ENCODE measurements at places on chromosomes 1 and 21.

GRCh38 chr1:236495467-236496112 is 28.2 kb upstream of the LGALS8 start:
- no peak for DNase-seq

DNA sequence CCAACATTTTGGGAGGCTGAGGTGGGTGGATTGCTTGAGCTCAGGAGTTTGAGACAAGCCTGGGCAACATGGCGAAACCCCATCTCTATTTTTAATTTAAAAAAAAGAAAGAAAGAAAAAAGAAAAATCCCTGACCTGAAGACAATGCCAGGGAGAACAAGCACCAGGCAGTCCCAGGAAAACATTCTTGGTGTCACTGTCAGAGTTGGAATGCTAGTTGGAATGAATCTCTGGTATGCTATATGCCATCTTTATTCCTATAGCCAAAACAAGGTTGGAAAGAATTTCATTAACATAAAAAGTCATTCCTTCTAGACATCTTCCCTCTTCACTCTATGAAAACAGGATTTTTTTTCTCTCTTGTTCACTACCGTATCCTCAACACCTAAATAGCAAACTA is 2.8 kb downstream of the DNAJC8 start:
- no peak for DNase-seq

GRCh38 chr21:44742418-44743153 is 31.2 kb upstream of the TSPEAR start:
- DNase-seq: no peak

- no peak for DNase-seq
Measured at GRCh38 chr1:112387807-112388206, 8.2 kb upstream of the CTTNBP2NL start.

GRCh38 chr1:181640956-181641355 is 157.6 kb downstream of the CACNA1E start:
- DNase-seq: no peak

DNA sequence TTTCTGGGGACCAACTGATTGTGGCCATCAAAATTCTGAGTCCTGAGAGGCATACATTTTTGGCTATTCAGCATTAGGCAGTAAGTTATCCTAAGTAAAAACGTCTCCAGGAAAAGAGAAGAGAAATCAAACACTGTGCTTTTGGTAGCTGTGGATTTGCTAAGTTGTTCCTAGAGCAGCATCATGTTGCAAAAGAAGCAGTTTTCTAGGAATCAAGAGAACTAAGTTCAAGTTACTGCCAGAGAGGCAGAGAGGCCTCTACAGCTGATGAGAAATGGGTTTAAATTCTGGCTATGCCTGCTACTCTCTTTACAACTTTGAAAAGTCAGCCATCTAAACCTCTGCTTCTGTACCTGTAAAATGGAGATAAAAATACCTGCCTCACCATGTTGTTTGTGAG is 22.8 kb downstream of the RD3 start:
- no peak for DNase-seq

GRCh38 chr1:176183618-176184017 is 23.5 kb downstream of the COP1 start:
- no peak for DNase-seq

- no peak for DNase-seq
Measured at GRCh38 chr1:66557157-66557556, 23.2 kb downstream of the SGIP1 start.

DNA sequence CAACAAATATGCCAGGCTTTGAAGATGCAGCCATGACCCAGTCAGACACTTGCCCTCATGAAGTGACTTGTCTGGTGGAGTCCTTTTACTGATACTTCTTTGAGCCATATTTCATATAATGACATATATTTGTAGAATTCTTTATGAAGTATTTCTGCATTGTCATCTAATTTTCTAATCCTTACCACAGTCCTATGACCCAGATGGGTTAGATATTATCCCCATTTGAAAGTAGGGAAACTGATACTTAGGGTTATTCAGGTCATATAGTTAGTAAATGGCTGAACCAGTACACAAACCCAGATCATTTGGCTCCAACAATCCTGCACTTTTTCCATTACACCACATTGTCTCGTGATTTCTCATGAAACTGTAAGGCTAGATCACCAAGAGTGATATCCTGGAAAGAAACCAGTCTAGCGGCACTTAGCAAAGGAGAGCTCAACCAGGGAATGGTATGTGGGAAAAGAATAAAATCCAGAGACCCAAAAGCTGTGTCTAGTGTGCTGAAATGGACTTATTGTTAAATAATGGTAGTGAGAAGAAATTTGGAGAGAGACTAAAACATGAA is 49.6 kb downstream of the ZFYVE9 start:
- DNase-seq: no peak

- DNase-seq: no peak
Measured at GRCh38 chr1:53388963-53389362, 61.1 kb upstream of the LRP8 start.

GRCh38 chr1:84428235-84428634 is 30.0 kb downstream of the DNASE2B start:
- DNase-seq: no peak

- DNase-seq: no peak
Measured at GRCh38 chr1:4756851-4757580, 102.6 kb downstream of the AJAP1 start.

- DNase-seq: no peak
Measured at GRCh38 chr1:103783944-103784377, 34.3 kb downstream of the AMY1C start.

DNA sequence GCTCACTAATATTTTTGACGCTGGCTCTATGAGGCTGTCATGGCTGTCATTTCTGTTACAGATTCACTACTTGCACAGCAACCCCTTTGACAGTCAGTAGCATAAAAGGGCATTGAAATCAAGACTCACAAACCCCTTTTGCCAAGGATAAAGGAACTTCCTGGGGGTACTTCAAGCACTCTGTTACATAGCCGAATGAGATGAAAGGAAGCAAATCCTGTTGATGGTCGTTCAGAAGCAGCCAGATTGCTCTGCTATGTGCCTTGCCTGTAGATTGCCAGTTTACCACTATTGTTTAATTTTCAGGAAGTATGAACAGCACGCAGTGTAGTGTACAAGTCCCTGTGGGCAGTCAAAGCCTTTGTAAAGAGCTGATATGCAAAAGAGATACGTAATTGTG is 296.2 kb downstream of the LRRIQ3 start:
- no peak for DNase-seq

GRCh38 chr1:89553157-89553556 is 28.5 kb downstream of the LRRC8B start:
- no peak for DNase-seq

- no peak for DNase-seq
Measured at GRCh38 chr1:224368409-224368808, 11.7 kb downstream of the CNIH4 start.

DNA sequence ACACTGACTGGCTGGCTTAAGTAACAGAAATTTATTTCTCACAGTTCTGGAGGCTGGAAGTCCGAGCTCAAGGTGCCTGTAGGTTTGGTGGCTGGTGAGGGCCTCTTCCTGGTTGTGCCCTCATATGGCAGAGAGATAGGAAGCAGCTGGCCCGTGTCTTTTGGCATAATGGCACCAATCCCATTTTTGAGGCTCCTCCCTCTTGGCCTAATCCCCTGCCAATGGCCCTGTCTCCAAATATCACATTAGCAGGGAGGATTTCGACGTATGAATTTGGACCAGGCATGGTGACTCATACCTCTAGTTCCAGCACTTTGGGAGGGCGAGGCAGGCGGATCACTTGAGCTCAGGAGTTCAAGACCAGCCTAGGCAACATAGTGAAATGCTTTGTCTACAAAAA is 37.4 kb downstream of the AGPAT3 start:
- no peak for DNase-seq

DNA sequence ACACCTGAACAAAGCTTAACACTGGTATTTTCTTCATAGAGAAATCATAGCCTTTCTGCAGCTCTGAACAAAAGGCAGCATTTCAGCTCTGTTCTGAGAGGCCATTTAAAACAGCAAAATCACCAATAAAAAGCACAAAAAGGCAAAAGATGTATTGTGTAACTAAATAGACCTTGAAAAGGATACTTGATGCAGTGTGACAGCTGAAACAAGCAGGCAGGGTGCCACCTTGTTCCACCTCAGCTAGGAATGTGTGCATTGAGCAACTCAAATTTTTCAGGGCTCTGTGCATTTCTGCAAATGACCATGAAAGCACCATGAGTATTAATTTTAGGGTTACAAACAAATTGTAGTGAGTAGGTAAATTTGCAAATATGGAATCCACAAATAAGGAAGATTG is 65.8 kb downstream of the RHOU start:
- DNase-seq: no peak

DNA sequence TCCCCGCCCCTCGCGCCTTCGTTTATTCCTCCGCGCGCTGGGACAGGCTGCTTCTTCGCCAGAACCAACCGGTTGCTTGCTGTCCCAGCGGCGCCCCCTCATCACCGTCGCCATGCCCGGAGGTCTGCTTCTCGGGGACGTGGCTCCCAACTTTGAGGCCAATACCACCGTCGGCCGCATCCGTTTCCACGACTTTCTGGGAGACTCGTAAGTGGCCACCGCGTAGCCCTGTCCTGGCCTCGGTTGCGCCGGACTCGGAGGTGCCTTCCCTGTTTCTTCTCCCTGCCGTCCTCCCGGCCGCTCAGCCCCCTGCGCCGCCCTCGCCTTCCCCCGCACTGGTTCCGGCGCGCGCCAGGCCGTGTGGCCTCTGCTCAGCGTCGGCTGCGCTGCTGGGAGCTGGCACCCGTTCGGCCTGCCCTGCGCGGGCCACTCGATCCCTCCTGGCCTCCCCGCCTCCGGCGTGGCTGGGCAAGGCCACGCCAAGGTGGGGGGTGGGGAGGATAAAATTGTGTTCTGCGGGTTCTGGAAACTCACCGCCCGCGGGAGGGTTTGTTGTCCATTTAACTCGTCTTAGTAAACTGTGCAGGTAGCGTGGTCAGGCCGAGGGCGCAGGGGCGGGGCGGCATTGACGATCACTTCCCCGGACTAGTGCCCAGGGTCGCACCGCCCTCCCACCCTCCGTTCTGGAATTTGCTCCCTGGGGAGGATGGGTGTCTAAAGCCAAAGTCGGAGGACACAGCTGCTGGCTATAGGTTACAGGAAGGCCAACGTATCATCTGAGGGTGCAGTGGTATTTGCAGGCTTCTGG is at the start of gene PRDX6:
Gene PRDX6 (plus strand): TSS at position 50 of the 808 bp plus-strand sequence. CDS start 63 bp downstream, at position 113.
- peak; percentile 94 for DNase-seq

- no peak for DNase-seq
Measured at GRCh38 chr1:204213668-204214662, at the start of gene GOLT1A. Gene GOLT1A (minus strand): TSS chr1:204213988. CDS start chr1:204213906, 82 bp downstream.

DNA sequence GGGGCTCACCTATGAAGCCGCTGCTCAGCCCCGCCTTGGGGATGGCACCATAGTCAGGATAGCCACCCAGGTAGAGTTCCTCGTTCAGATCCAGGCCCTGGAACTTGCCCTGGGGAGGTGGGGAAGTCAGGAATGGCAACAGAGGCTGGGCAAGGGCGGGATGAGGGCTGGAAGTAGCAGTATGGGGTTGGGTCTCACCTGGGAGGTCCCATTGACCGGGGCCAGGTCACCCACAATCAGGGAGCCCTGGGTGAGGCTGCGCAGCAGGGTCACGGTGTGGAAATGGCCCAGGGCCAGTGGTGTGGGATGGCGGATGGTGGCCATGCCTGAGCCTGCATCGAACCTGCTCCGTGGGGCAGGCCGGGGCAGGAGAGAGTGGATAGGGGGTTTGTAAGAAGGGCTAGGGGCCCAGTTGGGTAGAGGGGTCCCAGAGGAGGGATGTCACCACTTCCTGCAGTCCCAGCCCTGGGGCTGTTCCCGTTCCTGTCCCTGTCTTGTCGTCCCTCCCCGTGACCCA is 19.4 kb downstream of the LDLRAD2 start:
- DNase-seq: no peak

GRCh38 chr1:1219341-1219740 is 5.4 kb upstream of the TNFRSF4 start:
- no peak for DNase-seq

- no peak for DNase-seq
Measured at GRCh38 chr1:175167861-175168260, 24.7 kb downstream of the KIAA0040 start.

DNA sequence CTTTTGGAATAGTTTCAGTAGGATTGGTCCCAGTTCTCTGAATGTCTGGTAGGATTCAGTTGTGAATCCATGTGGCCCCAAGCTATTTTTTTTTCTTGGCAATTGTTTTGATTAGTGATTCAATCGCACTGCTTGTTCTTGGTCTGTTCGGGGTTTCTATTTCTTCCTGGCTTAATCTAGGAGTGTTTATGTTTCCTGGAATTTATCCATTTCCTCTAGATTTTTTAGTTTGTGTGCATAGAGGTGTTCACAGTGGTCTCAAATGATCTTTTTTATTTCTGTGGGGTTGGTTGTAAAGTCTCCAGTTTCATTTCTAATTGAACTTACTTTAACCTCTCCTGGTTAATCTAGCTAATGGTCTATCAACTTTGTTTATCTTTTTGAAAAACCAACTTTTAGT is 117.6 kb downstream of the NME7 start:
- no peak for DNase-seq

- DNase-seq: no peak
Measured at GRCh38 chr1:43229826-43230780, 39.7 kb upstream of the TMEM125 start.

DNA sequence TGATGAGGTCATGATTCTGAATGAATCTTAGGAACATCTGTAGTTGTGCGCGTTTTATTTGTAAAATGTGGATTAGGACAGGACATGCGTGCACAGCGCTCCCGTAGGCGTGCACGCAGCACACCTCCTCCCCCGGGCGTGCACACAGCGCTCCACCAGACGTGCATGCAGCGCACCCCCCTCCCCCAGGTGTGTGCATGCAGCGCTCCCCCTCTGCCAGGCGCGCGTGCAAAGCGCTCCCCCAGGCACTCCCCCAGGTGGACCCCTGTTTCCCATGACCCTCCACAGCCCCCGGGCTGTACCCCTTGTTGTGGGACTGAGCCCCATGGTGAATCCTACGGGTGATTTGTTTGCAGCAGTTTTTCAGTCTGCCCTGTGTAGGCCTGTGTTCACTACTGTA is 61.6 kb downstream of the S100B start:
- no peak for DNase-seq

DNA sequence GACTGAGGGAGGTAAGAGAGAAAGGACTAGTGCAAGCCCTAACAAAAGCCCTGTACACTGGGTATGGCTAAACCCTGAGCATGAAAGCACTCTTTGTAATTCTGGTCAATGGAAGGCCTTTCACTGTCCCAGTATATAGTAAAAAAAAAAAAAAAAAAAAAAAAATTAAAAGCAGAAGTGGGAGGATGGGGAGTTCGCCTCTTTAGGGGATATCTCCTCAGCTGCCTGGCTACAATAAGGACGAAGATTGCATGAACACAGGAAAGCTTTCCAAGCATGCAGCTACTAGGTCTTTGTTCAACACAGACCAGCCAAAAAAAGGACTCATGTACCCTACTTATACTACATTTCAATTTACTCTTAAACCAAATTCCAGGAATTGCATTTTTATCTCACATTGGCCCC is 59.1 kb downstream of the EIF4G3 start:
- DNase-seq: no peak
